Esophagus muscularis mucosa (tissue), 4 donors: ENCODE measurements at places on chromosomes 12 and 14. TPM values are rescaled to one million over a fixed set of nuclear protein-coding genes. Genes with fewer than 3 reads are reported as not detected.
A peak's percentile ranks its signal among the peaks of the same experiment; 100 is the strongest.

Gene KRT75
- total RNA-seq = not detected

Gene RHEBL1
- not detected for total RNA-seq

Gene RFLNA
- 0.63 TPM for total RNA-seq

Gene NOS1
- 1.7 TPM for total RNA-seq

- DNase-seq = peak; percentile 83
These were observed 250.9 kb downstream of the ADGRD1 start for GRCh38 chr12:131204416-131205274.

- DNase-seq = no peak
These were observed 721 bp downstream of the CABP1 start for GRCh38 chr12:120640861-120641833.

DNA sequence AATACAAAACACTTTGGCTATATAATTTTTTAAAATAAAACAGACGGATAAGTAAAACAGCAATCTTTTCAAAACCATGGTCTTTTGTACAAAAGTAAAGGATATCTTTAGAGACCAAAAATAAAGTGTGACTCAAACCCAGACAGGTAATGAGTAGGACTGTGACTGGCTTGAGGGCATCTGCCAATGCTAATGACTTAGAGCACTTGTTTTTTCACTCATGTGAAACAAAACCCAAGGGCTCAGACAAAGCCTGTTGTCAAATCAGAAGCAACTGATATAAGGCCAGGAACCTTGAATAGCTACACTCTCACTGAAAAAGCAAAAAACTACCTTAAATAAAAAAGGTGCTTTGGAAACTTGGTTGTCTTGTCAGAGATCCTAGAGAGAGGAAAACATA, 357.4 kb downstream of the TMEM117 start:
- DNase-seq = no peak

GRCh38 chr14:67056684-67057083, 132.6 kb upstream of the GARIN2 start:
- DNase-seq = no peak

- DNase-seq = no peak
These were observed 449 bp upstream of the LTBP2 start for GRCh38 chr14:74612350-74613021.

DNA sequence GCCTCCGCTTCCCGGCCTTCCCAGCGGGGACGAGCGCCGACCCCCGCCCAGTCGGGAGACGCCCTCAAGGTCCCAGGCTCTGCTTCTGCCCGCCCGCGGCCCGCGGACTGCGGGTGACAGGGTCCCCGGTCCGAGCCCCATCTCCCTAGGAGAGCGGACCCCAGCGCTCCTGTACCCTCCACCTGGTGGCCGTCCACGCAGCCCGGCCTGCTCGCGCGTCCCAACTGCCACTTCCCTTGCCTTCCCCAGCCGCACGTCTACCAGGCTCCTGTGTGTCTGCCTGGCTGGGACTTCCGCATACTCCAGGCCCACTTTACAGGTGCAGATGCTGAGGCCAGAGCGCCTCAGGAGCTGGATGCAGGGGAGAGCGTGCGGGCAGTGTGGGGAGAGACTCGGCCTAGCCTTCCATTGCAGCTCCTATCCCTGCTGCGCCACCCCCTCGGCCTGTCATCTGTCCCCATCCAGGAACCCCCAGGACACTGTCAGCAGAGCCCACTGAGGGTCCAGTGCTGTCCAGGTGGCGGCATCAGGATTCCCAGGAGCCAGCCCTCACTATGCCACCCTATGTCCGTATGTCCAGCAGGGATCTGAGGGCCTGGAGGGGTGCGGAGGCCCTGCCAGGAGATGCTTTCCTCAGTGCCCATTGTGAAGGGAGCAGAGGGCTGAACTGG, 8.0 kb upstream of the ANKRD9 start:
- DNase-seq = no peak

- DNase-seq = no peak
These were observed 579.4 kb downstream of the ALG10 start for GRCh38 chr12:34601689-34602088.

- no peak for DNase-seq
These were observed 5.9 kb upstream of the ORAI1 start for GRCh38 chr12:121620333-121620891.

DNA sequence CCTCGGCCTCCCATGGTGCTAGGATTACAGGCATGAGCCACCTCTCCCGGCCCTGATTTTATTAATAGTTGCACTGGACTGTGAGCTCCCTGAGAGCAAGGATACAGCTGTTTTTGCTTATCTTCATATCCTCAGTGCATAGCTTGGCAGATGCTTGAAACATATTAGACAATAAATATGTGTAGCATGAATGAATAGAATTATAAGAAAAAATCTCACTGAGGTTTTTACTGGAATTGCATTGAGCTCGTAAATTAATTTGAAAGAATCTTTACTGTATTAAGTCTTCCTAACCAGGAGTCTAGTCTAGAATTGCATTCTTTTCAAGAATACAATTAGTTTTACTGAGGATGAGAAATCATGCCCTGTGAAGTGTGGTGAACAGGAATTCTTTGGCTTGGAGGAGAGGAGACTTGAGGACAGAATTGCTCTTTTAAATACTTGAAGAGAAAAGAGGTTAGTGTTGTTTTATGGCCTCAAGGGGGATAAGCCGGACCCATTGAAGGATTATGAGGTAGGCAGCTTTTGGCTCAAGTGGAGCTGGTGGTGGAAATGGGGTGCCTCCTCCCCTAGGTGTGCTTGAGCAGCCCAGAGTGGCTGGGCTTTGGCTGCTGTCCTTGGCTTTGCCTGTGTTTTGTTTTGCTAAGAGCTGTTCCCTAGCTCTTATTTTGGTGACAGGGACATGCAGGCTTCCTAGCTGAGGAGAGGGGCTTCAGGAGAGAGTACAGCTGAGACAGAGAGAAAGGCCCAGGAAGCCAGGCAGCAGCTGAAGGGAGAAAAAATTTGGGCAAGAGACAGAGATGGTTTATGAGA, 34.0 kb downstream of the PLEKHD1 start:
- DNase-seq = no peak
